ENCODE measurements at places on chromosomes 5 and 9.

- DNase-seq = no peak
Observed at GRCh38 chr5:56591081-56591480, 224.3 kb upstream of the MAP3K1 start.

GRCh38 chr5:3594510-3595005 is 1.1 kb upstream of the IRX1 start:
- no peak for DNase-seq

DNA sequence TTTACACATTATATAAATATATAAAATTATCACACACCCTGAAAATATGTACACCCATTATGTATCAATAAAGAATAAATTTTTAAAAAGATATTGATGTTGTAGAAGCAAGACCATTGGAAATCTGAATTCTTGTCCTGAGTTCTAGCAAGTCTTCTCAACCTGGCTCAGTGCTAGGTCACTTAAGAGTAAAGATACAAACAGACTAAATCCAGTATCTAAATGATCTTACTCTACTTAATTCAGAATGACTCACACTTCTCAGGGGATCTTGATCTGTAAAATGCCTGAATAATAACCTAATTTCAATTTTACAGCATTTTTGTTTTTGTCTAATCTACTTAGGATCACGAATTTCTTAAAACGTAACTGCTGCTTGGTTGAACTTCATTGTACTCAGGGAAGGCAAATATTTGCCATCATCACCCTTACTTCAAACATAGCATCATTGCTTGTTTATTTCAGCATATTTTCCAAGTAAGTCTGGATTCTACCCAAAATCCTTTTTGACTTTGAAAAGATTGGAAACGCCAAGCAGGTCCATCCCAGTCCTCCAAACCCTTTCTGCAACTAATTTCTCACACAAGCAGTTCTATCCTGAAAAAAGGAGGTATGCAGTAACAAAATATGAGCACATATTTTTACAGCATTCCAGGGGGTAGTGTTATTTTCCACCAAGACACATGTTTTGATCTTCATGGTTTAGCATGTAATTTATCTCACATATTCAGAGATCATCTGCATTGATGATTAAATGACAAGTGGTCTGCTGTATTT is 582.6 kb downstream of the PSAT1 start:
- DNase-seq = no peak

GRCh38 chr5:56269216-56269927 is 36.2 kb upstream of the ANKRD55 start:
- DNase-seq = no peak

GRCh38 chr5:154771383-154771901 is 16.3 kb downstream of the LARP1 start:
- no peak for DNase-seq

- no peak for DNase-seq
Observed at GRCh38 chr9:79551994-79552393, 19.8 kb upstream of the TLE4 start.

DNA sequence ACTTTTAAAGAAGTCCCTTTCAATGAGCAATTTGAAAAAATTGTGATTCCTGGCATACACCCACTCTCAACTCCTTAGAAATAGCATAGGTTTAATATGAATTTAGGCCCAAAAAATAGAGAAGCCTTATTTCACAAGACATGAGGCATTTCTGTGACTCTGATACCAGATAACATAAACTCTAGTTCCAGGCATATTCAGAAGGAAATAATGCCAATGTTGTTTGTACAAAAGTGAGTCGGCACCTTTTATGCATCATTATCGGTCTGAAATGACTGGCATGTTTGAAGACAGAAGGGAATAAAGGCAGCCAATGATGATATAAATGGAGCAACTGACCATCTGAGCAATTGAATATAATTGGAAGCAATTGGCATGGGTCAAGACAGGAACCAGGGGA is 19.4 kb upstream of the RECK start:
- no peak for DNase-seq

DNA sequence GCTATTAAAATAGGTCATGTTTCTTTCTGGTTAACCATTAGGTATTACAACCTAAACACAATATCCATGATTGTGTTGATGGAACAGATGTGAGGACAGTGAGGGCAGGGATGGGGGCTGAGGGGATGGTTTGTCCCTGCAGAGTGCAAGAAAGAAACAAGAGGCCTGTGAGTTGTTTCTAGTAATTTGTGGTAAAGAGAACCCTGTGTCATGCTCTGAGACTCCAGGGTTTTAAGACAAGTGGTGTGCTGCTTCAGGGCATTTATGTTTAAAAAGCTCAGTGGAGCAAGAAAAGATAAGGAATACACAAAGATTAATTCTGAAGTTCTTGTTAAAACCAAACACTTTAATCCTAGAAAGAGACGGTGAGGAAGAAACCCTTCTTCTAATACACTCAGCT is 656.5 kb downstream of the TLE1 start:
- DNase-seq = no peak

- DNase-seq = no peak
Observed at GRCh38 chr9:128823903-128824406, 5.6 kb downstream of the SPOUT1 start.

DNA sequence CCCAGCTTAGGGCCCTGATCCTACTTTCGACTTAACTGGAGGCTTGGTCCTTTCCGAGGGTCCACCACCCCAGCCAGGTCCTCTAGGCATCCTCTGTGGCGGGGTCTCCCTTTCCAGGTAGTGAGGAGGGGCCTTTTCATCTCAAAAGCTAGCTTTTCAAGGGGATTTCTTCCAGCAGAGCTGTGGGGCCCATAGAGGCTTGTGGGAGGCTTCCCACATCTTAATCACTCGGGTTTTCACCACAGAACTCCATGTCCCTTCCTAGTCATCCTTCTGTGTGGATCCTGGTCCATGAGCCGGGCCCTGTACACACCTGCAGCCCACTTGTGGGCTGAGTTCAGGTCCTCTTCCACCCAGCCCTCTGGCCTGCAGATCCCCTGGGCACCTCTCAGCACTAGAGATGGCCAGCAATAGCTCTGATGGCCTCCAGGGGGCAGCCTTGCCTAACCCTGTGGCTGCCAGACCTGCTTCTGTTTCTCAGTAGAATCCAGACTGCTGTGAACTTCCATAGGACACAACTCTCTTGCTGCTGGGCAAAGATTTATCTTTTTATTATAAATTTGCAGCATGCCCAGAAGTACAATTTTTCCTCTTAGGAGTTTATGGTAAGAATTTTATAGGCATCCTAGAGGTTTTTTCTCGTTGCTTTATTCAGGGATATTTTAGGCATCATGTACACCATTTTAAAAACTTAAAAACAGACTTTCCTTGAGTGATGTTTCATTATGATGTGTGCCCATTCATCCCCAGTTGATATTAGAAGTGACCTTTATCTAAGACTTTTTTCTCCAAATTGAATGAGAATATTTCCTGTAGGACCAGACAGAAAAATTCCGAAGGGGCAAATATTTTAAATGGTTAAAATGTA is 208.9 kb downstream of the TRIO start:
- DNase-seq = peak; percentile 50

GRCh38 chr5:122089096-122090013 is 11.3 kb upstream of the LOX start:
- no peak for DNase-seq

DNA sequence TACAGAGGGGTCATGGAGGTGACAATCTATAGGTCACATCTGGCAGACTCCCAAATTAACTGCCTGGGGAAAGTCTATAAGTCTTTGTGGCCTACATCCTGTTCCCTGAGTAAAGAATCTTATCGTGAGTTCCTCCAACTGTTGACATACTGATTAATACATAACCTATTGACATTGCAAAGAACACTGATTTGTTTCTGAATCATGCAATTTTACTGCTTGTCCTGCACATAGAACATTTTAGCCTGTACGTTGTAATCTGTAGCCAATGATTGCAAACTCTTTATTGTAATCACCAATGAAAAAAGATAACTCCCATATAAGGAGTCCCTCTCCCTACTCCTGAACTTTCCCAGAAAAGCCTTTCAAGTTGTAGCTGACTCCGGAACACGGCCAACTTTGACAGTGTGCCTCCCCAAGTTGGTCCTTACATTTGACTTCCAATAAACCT is 18.8 kb upstream of the OR2K2 start:
- no peak for DNase-seq

DNA sequence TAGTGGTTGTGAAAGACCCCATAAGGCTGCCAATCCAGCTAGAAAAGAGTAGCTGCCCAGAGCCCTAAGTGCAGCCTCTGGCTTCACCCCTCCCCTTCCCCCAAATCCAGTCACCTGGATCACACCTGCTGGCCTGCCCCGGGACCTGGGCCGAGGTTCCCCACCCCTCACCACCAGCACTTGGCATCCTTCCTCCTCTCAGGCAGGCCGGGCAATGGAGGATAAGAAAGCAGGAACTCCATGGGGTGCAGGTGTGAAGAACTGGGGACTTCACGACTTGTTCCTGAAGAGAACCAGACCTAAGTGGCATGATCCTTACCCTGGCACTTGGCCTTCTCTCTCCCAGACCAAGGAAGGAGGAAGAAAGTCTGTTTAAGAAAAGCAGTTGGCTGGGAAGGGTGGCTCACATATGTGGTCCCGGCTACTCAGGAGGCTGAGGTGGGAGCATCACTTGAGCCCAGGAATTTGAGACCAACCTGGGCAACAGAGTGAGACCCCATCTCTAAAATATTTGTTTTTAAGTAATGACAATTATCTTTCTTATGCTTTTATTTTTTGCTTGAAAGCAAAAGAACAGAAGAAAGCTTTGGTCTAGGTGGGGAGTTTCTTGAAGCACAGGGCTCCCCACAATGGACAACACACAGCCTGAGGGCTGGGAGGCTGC is 131.1 kb downstream of the PAX5 start:
- DNase-seq = no peak

DNA sequence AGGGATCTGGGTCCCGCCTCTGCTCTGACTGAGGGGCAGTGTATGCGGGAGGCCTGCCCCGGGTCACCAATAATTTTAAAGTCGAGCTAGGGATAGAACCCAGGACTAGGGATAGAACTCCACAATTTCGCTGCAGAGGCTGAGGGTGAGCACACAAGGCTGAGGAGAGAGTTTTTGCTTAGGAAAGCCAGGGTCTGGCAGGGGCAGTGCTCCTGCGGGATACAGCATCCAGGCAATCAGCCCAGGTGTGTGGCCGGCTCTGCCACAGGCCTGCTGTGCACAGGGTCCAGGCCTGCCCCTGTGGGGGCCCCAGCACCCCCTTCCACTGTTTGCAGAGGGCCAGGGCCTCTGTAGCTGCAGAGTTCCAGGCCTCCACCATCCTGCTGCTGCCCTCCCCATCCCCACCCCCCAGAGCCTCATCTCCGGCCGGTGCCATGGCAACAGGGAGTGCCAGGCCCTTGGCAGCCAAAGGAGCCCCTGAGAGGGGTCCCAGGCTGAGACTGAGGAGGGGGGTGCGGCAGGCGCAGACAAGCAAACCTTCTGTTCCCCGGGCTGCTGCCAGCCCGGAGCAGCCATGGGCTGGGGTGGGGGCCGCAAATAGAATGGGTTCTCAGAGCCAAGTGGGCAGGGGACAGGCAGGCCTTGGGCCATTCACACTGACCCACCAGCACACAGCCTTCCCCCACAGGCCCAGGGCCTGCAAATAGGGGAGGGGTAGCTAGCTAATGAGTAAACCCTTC is 8.6 kb downstream of the PDGFRB start:
- DNase-seq = no peak

GRCh38 chr9:133403766-133404453 is 13.9 kb downstream of the REXO4 start:
- DNase-seq = peak; percentile 56

DNA sequence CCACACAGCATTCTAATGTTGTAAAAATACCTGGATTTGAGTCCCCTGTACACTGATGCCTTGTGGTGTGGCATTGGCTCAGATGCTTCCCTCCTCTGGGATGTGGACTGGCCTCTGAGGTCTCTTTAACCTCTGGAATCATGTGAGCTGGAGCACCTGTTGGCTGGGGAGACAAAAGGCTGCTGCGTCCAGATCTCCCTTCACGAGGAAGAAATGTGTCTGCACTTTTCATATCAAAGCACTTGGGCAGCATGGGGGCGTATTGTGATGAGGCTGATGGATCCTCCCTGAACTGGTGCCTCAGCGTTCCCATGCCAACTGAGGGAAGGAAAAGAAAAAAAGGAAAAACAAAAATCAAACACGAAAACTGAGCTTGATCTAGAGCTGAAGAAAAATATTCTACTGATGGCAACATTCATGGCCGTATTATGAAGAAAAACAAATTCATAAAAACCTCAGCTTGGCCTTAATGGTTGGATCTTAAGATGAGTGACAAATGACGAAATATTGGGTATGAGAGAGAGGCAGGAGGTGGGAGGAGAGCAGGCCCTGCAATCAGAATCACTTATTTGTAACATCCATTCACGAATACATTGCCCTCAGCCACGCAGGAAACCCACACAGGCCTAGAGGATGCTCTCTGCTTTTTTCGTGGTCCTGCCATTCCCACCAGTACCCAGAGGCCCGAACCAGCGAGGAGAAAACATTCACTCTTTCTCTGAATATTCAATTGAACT is 26.2 kb downstream of the GRIA1 start:
- no peak for DNase-seq

GRCh38 chr9:95486318-95486717 is 30.5 kb downstream of the PTCH1 start:
- DNase-seq = no peak

- no peak for DNase-seq
Observed at GRCh38 chr5:153445875-153446579, 44.4 kb upstream of the GRIA1 start.

GRCh38 chr5:140372971-140373487 is 13.0 kb downstream of the SLC4A9 start:
- DNase-seq = peak; percentile 23

DNA sequence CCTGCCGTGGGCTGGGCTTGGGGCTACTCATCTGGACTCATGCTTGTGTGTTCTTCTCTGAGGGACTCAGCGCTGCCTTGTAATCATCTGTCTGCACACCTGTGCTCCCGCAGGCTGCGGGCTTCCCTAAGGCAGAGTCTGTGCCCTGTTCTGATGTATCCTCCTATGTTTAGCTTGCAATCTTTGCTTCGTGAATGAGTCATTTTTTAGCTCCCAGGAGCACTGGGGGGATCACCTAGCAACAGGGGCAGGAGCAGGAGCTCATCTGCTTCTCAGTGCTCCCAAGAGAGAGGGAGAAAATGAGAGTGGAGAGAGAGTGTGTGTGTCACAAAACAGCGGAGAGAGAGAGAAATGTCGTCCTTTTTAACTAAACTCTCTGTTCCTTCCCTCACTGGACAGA is 202.4 kb upstream of the ZNF618 start:
- no peak for DNase-seq

- DNase-seq = no peak
Observed at GRCh38 chr5:76386360-76386759, 16.7 kb upstream of the IQGAP2 start.

DNA sequence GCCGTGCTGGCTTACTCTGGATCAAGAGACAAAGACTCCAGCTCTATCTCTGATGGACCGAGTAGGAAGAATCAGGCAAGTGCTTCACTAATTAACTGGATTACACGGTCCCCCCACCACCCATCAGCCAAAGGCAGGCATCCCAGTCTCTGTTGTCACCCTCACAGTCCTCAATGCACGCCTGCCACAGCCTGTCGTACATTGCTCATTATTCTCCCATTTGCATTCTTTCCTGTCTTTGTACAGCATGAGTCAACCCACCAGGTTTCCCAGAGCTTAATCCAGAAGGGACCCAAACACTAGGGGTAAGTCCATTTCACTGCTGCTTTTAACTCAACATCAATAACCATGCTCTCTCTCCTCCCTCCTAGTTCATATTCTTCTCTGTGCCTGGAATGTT is 44.4 kb downstream of the PCA3 start:
- DNase-seq = no peak
